EH (cell line): ENCODE measurements at places on chromosomes 2 and 18.
A peak's percentile ranks its signal among the peaks of the same experiment; 100 is the strongest.

DNA sequence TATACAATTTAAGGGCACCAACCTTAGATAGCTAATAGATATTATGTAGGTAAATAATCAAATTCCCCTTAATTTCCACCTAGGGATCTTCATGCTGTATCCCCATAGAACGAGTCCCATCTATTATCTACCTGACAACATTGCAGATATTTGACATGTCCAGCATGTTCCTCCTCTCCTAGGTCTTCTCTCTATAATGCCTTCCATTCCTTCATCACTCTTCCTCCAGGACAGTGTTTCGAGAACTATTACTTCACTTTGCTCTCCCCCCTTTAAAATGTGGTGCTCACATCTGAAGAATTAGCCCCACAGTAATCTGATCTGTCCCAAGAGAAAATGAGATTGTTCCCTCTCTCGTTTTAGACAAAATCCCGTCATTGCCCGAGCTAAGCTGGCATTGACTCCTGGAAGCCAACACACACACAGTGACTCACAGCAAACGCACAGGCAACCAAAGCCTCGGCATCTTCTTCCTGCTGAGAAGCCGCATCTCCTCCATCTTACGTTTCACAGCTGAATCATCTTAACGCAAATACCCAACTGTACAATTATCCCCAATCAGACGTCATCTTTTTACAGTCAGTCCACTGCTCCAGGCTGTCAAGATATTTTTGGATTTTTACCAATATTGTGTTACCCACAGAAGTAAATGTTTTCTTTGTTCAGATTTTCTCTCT is 162.9 kb upstream of the AGAP1 start:
- DNase-seq, result peak; percentile 89

DNA sequence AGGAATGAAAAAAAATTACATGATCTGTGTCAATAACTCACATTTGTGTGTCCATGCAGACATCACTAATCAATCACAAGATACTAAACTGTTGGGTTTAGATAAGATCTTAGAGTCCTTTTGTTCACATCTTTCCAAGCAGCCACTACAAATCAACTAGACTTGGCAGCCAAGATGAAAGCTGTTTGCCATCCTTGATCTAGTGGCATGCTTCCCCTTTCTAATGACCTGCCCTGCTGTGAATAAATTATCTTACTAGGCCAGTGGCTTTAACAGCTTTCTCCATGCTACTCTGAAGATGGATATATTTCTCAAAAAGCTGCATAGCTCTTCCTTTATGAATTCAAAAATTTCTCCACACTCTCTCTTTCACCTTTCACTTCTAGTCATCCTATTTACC is 1338.0 kb upstream of the ACVR2A start:
- DNase-seq, result no peak

GRCh38 chr18:905948-906415 is 1.3 kb downstream of the ADCYAP1 start:
- no peak for DNase-seq

GRCh38 chr18:76463358-76463757 is 31.7 kb downstream of the ZNF516 start:
- DNase-seq, result no peak

GRCh38 chr2:169365029-169365480 is 2.7 kb upstream of the LRP2 start:
- no peak for DNase-seq

DNA sequence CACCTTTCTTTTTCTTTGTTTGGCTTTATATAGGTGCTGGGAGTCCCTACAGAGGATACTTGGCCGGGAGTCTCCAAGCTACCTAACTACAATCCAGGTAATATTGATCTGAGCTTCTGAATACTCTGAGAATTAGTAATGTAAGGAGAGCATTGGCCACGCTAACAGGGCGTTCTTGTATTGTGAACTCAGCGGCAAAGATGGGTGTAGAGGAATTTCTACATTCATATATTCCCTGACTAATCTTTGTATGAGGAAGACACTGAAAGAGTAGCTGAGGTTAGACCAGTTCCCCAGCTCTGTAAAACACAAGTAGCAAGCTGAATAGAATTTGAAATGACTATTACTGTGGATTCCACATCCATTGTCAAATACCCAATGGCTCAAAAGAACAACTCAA is 48.5 kb downstream of the CDK15 start:
- peak; percentile 78 for DNase-seq

GRCh38 chr2:96977631-96978195 is 8.7 kb downstream of the FAM178B start:
- peak; percentile 54 for DNase-seq

DNA sequence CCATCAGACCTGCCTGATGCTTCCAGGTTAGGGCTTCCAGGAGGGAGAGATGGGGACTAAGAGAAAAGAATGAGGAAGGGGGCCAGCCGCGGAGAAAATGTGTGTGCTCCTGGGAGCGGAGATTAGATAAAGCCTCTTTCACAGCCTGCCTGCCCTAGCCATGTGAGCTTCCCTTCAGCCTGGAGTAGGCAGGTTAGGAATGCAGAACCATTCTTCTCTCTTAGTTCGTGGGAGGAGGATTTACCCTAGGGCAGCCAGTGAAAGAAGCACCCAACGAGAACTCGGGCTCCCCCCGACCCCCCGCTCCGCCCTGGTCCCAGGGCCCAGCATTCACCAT is 36.1 kb downstream of the POMC start:
- no peak for DNase-seq

- DNase-seq, result no peak
These were observed 1073.9 kb upstream of the CRIM1 start for GRCh38 chr2:35281702-35282101.

DNA sequence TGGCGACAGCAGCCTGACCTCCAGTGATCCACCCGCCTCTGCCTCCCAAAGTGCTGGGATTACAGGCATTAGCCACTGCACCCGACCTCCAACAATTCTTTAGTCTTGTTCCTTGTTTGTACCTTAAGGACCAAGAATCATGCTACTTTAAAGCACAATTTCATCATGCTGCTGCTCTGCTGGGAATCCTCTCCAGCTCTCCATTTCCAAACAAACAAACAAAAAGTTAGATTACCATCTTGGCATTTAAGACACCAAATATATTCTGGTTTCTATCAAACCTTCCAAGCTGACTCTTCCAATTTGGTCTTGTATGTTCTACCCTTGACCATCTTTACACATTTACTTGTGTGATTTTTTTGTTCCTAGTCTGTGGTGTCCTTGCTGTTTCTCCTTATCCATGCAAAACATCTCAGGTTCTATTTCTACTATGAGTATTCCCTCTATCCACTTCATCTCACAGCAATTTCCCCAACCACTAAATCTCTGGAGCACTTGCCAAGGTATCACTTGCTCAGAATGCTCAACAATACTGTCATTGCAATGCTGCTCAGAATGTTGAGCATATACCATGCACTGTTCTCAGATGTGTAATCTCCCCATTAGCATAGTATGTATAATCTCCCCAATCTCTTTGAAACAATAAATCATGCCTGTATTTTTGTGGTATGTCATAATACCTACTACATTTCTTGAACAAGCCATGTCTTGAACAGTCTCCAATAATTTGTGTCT is 73.2 kb upstream of the GALNT5 start:
- DNase-seq, result peak; percentile 43

DNA sequence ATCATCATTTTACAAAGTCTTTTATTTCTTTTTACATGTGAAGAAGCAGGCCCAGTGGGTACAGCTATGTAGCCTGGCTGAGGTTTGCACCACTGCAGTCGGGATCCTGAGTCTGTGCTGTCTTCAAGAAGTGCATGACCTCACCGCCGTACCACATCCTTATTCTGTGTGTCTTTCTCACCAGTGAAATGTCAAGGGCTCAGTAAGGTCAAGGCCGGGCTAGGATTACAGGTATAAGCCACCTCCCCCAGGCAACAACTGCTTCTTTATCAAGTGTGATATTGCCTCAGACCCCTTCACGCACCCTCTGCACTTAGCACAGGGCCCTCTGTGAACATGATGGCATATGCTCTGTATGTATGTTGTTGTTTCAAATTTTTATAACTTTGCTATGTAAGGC is 76.7 kb downstream of the PIEZO2 start:
- no peak for DNase-seq

DNA sequence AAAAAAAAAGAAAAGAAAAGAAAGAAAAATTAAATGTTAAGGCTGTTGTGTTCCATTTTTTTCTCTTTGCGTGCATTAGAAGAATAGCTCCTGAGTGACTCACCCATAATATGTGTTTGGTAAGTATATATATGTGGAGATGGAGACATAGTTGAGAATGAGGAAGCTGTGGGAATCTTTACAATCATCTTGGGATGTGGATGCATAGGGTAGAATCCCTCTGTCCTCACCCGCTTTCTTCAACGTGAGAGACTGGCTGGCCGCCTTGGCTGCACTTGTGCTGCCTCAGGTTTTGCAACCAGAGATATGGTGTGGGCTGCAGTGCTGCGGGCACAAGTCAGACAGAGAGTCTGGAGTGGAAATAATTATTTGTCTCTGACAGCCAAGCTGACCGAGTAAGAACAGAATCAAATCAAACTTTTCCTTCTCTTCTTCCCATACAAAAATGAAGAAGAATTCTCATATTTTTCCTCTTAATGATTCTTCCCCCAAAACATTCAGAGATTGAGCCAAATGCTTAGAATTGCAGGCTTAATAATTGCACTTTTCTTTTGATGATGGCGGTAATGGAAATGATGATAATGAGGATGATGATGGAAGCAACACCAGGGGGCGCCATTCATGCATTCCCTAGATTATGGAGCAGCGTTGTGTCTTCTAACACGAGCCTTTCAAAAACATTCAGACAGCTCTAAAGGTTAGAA is 48.5 kb downstream of the SERPINB7 start:
- DNase-seq, result peak; percentile 70

- DNase-seq, result no peak
These were observed 107.2 kb downstream of the ZEB2 start for GRCh38 chr2:144412709-144413108.

DNA sequence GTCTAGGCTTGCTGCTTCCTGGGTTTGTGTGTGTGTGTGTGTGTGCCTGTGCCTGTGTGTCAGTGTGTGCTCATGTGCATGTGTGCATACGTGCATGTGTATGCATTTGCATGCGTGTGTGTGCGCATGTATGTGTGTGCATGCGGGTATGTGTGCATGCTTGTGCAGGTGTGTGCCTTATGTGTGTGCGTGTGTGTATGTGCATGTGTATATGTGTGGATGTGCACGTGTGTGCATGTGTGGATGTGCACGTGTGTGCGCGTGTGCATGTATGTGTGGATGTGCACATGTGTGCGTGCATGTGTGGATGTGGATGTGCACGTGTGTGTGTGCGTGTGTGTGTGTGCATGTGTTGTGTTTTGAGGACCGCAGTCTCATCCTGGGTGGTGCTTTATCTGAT is 42.8 kb downstream of the LPIN1 start:
- DNase-seq, result no peak

DNA sequence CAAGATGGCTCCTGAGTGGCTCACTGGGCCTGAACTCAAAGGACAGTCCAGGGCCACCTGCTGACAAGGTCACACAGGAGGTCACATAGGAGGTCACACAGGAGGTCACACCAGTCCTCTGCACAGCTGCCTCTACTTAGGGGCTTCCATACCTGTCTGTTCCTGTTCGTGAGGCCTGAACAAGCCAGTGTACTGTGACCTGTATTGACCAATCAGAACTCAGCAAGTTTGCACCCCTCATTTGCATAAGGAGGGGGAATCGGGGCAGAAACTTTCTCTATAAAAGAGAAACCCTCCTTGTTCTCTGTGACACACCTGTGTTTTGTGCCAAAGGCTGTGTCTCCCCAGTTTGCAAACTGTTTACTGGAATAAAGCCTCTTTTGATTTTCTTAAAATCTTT is 478.9 kb downstream of the EIPR1 start:
- no peak for DNase-seq

DNA sequence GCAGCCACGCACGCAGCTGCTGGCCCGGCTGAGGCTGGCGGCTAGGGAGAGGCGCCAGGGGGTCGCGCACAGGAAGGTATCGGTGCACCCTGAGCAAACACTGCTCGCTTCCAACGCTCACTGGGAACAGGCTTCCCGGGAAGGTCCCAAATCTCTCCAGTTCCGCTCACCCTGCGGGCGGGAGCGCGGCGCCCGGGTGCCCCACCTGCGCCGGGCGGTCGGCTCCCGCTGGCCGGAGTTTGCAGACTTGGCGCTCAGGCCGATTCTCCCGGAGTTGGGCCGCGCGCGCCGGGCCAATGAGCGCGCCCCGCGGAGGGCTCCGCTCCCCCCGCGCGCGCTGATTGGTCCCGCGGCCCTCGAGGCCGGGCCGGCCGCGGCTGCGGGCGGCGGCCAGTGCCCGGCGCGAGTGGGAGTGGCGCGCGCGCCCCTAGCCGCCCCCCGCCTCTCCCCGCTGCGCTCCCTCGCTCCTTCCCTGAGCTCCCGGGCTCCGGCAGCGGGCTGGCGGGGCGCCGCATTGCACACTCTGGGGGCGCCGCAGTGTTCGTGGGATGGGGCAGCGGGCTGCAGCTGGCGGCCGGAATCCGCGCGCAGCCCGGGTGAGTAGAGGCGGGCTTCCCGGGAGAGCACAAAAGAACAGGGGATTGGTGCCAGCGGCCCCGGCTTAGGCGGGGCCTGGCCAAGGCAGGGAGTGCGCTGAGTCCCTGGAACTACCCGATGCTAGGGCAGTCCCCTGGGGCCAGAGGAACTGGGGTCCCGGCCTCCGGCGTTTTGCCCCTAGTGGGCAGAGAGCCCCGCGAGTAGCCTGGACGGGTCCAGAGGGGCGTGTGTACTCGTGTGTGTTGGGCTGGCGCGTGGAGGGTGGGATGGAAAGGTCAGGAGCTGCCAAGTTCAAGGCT is at the start of gene LYPD6:
LYPD6 (plus strand) TSS at position 461 of the 896 bp plus-strand sequence. CDS start 107,122 bp downstream, outside the sequence.
- DNase-seq, result peak; percentile 81

DNA sequence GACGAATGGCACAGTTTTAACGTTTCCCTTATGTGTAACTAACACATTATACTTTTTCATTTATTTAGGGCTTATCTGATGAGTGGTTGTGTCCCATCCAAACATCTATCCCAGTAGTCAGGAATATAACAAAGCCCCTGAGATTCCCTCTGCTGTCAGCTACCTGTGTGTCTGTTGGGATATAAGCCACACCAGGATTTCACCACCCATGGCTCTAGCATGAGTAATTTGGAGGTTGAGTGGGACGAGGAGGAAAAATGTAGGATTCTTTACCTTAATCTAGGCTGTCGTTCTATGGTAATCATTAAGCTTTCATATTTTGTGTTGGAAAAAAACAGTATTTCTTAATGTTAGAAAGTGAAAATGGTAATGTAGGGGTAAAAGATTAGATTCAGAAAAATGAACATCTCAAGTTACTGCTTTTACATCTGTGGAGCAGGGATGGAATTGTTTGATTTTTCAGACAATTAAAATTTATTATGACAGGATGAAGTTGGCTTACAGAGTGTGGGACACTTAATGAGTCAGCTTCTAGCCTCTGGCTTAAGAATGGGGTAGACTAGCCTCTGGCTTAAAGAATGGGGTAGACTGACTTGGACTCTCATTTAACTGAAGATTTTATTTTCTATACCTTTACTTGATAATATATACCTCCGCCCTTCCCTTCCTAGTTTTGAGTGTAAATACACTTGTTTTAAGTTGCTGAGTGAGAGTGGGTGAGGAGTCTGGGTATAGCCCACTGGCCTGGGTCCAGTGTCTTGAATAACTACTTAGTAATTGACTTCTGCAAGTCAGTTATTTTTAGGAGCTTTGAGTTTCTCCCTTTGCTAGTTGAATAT is 88.5 kb upstream of the RANBP2 start:
- DNase-seq, result peak; percentile 69

GRCh38 chr2:212921711-212922110 is 229.7 kb downstream of the IKZF2 start:
- DNase-seq, result no peak
